GM04504 (cell line): ENCODE measurements at places on chromosomes 5 and 9.

DNA sequence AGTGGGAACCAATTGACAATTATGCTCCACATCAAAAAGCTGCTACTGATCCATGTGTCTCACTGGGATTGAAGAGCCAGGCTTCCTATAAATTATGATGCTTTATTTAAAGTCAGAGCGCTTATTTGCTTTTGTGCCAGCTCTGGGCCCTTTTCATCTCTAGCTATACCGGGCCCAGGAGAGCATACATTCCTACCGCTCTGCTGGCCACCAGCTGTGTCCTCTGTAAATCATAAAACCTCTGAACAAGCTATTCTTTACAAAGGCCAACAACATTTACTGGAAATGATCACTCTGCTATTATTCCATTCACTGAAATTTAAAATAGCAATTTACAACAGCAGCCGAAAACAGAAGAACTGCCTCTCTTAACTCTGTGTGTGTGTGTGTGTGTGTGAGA is 86.6 kb downstream of the ZNF608 start:
- DNase-seq = no peak

DNA sequence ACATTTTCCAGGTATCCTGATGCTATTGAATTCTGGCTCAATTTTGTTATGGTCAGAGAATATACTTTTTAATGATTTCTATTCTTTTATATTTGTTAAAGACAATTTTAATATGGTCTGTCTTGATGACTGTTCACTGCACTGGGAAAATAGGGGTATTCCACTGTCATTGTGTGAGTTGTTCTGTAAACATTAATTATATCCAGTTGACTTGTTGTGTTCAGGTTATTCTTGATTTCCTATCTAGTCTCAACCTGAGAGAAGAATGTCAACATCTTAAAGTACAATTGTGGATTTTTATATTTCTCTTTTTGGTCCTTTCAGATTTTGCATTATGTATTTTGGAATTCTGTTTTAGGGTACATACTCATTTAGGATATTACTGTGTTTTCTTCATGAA is 59.9 kb upstream of the EXOC3 start:
- no peak for DNase-seq

DNA sequence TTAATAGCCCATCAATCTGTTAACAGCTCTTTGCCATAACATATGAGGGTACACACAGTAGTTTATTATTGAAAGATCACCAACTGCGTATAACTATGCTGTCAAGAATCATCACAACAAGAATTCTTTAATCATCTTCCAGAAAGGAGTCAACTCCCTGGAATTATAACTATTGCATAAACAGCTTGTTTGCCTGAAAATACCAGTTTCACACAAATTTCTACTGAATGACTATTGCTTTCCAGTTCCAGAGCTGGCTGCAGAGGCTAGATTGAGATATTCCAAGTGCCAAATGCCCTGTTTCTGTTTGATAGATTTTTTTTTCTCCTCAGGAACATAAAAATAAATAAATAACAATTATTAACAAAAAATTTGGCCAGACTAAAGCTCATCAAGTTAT is 444.7 kb downstream of the TLE1 start:
- no peak for DNase-seq

DNA sequence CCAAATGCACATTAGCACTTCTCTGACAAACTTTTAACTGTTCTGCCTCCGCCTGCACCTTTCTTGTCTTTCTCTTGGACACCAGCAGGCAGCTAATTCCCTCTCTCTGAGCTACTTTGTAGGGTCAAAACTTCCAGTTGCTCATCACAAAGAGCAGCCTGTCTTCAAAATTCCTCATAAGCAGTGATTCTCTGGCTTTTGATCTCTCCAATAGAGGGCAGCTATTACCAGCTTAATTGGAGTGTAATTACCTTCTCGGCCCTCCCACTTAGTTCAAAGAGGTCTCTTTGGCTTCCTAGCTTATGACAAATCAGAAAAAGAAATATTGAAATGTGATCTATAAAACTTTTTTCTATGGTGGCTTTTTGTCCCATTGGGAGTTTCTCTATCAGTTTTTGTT is 43.6 kb upstream of the RAD23B start:
- DNase-seq = no peak

- DNase-seq = no peak
These were observed 114.6 kb downstream of the C5orf15 start for GRCh38 chr5:133853646-133854365.
